ENCODE measurements at places on chromosomes 4 and X.

GRCh38 chrX:55874807-55875206 lies 157.3 kb downstream of the RRAGB start:
- no peak for DNase-seq

DNA sequence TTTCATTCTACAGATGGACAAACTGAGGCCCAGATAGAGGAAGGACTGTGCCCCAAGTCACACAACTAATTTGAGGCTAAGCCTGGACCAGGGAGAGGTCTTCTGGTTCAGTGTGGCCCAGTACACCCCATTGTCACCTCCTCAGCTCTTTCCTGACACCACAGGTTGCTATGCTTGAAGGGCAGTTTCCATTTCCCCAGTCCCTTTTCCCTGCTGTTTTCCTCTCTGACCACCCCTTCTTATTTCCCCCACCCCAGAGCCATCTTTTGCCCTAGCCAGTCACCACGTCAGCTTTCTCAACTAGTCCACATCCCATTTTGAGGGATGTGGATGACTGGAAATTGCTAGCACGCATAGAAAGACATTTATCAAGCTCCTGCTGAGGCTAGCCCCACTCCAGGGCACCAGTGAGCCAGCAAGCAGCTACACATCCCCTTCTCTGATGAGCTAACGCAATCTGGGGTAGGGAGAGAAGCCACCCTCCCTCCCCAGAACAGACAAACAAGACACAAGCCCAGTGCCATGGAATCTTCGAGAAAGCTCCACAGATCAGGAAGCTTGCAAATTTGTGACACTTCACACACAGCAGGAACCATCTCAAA lies 1.3 kb downstream of the GABRE start:
- peak; percentile 23 for DNase-seq

GRCh38 chr4:67371615-67372014 lies 173.7 kb downstream of the CENPC start:
- DNase-seq: no peak

- DNase-seq: peak; percentile 9
These were observed 16.8 kb downstream of the RS1 start for GRCh38 chrX:18654875-18655836.
